HFFc6 (cell line): ENCODE measurements at places on chromosomes 13 and 19.

DNA sequence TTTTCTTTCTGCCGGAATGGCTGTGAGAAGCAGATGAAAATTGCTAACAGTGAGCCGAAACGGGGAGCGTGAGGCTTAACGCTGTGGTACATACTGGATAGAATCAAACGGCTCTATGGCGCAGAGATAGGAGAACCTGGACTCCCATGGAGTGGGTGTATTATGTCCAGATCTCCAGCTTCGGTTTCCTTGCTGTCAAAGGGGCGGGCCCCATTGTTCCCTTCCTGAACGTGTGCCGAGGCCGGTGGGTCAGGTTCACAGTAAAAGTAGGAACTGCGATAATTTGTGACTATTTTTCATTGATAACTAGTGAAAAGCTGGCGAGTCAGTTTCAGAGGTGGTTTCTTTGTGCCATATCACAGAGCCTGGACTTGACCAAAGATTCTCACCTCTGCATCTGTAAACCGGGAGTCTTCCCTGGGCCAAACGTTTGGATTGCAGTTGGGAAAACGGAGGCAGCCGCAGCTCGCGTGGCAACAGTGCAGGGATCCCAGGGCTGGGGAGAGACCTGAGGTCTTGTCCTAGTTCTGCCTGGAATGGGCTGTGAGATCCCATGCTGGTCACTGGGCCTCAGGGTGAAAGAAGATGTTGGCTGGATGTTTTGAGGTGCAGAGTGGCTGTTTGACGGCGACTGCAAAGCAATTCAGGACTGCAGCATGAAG is 752 bp downstream of the RPL18A start:
- DNase-seq: no peak

GRCh38 chr13:55543053-55543452 is 1597.7 kb upstream of the PRR20A start:
- DNase-seq: no peak

DNA sequence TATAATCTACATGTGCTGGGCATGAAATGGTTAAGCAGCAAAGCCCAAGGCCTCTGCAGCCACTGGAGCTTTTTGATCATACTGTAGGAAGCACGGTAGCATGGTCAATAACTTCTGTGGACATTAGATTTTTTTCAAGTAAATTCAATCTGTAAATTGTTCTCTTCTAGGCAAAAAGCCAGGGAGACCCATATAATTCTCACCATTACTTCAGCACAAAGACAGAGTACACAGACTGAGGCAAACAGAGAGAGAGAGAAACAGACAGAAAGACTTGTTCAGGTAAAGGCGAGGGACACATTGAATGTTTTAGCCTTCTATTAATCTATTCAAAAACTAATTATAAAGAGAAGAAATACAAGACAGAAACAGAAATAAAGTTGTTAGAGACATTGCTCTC is 349.4 kb downstream of the RFC3 start:
- no peak for DNase-seq

DNA sequence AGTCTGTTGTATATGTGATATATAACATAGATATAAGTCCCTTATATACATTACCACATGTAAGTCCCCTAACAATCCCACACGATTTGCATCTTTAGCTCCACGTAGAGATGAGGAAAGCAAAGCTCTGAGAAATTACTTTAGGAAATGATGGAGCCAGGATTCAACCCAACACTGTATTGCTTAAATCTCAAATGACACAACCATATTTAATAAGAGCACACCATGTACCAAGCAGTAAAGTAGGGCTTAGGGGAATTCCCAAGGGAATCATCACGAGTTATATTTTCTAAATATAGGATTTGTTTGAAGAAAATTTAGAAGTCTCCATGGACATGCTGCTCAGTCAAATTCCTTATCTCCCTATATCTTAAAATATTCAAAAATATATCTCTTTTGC is 61.3 kb upstream of the POMP start:
- no peak for DNase-seq

- DNase-seq: no peak
Measured at GRCh38 chr13:20439261-20439660, 86.4 kb downstream of the CRYL1 start.

- DNase-seq: no peak
Measured at GRCh38 chr13:88592105-88592504, 920.9 kb downstream of the SLITRK5 start.

DNA sequence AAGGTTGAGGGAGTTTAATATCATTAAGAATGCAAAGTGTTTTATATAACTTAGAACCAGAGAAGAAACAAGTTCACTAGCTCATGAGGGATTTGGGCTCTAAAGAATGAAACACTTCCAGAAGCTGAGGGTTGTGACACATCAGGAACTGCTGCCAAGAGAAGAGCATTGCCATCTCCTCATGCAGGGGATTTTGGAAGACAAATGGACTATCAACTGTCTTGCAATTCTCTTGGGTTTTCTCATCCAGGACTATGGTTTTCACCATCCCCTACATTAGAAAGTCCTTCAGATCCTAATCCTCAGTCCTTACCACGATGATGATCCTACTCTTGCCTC is 59.7 kb upstream of the KL start:
- no peak for DNase-seq

DNA sequence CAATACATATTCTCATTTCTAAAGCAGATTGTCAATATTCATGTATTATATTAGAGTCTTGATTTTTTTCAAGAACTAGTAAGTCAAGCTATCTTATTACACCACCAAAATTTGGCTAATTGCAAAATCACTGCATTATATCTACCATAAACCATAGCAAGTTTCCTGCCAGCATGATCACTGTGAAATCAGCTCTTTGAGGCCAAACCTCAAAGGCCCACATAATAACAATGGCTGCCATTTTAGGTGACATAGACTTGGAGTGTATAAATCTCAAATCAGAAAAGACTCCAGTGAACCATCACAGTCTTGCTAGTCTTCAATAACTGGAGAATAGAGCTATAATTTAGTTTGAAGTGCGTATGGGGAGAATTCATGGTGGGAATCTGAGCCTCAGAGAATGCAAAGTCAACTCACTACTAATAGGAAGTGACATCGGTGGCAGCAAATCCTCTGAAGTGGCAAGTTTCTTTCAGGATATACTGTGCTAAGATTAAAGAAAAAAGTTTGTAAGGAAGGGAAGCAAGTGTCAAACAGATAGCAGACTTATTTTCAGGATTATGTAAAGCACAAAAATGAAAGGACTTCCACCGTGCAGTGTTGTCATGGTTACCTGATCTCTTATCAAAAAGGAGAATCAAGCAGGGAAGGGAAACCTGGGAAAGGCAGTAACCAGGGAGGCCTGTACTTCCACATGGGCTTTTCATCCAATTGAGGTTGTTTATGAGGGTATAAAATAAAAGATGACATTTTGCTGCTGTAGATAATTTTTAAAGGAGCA is 117.4 kb upstream of the FNDC3A start:
- DNase-seq: no peak

DNA sequence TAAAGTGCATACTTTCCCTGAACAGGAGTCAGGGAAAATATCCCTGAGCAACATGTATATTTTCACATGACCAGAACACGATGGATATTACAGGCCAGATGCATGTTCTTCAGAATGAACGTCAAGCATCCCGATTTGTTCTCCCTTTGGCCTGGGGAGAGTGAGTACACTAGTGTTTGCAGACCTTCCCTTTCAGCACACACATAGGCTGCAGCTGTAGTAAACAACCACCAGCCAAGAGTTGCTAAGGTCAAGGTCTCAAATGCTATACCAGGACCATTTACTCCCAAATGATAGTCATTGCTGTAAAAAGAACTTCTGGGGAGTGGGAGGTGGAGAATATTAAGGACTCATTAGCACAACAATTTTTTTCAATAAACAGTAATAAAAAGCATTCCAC is 3.0 kb downstream of the KLF12 start:
- DNase-seq: no peak

- no peak for DNase-seq
Measured at GRCh38 chr13:112981451-112981850, 12.4 kb downstream of the MCF2L start.

- no peak for DNase-seq
Measured at GRCh38 chr13:84934911-84935310, 864.3 kb downstream of the SLITRK6 start.

GRCh38 chr13:39777021-39777420 is 121.6 kb downstream of the COG6 start:
- no peak for DNase-seq

DNA sequence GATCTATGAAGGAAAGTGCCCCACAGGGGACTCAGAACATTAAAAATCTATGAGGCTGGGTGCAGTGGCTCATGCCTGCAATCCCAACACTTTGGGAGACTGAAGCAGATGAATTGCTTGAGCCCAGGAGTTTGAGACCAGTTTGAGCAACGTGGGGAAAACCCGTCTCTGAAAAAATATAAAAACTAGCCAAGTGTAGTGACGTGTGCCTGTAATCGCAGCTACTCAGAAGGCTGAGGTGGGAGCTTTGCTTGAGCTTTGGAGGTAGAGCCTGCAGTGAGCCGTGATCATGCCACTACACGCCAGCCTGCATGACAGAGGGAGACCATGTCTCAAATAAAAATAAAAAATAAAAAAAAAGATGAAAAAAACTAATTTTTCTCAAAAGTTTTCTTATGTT is 1070.6 kb downstream of the PCDH9 start:
- no peak for DNase-seq

DNA sequence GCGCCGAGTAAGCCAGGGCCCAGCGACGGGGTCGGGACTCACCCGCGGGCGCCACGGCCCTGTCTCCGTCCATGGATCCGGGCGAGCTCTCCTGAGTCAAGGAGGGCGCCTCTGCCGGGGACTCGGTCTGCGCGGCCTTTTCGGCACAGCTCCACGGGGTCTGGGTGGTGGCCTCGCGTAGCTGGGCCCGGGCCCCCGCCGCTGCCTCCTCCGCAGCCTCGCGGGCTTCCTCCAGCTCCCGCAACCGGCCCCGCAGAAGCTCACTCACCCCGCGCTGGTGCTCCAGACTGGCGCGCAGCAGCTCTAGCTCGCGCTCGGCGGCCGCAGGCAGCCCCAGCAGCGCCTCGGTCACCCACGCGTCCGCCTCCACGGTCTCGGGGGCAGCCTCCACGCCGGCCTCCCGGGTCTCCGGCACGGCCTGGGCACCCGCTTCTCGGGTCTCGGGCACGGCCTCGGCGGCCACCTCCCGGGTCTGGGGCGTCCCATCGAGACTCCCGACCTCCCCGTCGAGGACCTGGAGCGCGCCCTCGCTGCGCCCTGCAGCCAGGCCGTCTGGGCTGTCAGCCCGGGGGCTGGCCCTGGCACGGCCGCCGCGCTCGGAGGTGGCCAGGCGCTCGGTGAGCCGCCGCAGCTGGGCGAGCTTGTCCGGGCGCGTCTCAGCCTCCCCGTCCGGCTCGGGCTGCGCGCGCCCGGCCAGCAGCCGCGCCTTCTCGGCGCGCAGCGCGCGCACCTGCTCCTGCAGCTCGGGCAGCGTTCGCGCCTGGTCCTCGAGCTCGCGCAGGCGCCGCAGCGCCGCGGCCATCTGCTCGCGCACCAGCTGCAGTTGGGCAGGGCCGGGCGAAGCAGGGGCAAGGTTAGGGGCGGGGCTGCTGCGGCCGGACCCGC is 8.4 kb downstream of the KANK3 start:
- DNase-seq: no peak

GRCh38 chr19:51551673-51552432 is 19.2 kb upstream of the ZNF175 start:
- no peak for DNase-seq

- no peak for DNase-seq
Measured at GRCh38 chr19:14333101-14333871, 48.0 kb upstream of the ADGRE5 start.

GRCh38 chr19:13225973-13226865 is 76.0 kb downstream of the IER2 start:
- no peak for DNase-seq

- no peak for DNase-seq
Measured at GRCh38 chr19:54875506-54875905, 1.5 kb downstream of the FCAR start.

DNA sequence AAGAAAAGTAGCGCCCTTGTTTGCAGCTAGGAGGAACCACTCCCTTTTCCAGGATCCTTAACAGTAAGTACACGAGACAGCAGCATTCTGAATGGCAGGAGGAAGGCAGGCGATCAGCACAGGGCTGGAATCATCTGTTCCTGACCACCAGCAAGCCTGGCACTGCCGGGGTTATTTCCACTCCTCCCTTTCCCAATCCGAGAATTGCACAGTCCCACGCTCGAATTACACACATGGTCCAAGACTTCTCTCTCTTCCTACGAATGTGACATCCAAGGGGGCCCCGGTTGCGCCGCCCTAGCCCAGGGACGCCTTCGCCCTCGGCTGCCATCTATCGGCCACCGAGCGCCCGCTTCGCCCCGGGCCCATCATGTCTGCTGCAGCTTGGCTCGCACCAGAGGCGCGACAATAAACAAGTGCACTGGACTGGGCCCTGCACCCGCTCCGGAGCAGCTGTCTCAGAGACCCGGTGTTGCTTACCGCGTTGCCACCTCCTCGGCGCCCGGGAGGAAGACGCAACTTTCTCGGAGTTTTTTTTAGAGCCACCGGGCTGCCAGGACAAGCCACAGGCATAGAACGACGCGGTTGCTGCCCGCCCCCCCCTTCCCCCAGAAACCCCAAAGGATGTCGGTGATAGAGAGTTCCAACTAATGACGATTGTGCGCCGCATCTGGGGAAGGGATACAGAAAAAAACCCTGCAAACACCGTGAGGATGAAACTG is at the start of gene SLITRK5:
SLITRK5 (plus strand) TSS at position 341 of the 722 bp plus-strand sequence. CDS start 4,018 bp downstream, outside the sequence.
- peak; percentile 19 for DNase-seq

DNA sequence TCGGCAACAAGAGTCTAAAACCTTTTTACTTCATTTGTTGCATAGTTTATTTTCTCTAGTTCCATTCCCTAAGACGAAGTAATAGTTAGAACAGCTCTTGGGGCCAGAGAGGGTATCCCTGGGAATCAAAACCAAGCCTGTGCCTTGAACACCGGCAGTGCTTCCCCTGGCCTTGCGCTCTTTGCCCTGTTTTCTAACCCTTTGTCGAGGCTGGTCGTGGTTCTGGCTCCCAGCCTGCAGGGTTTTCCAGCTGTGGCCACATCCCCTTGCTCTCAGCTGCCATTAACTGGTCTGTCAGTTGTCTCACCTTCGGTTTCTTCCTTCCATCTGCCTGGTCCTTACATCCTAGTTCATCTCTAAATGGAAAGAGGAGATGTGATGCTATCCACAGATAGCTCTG is 61.0 kb downstream of the HSPH1 start:
- DNase-seq: no peak

GRCh38 chr19:46173886-46174480 is 25.9 kb downstream of the IGFL2 start:
- DNase-seq: no peak

DNA sequence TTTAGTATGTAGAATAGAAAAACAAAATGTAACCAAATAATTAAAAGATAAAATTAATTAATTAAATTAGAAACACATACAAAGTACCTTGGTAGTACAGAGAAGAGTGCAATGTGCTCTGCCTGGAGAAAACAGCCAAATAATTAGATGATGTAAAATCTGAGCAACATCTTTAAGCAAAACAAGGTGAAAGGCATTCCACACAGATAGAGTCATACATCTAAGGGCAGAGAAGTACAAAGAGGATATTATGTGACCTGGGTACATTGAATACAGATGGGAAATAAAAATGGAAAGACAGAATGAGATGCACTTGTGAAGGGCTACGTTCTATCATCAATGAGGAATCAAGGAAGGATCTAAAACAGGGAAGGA is 25.2 kb upstream of the FNDC3A start:
- DNase-seq: no peak

GRCh38 chr13:102555914-102556553 is 40.8 kb upstream of the TPP2 start:
- DNase-seq: peak; percentile 28
